D721Med (cell line): ENCODE measurements at places on chromosomes 3 and 15.

- DNase-seq = no peak
Observed at GRCh38 chr3:194984066-194984465, 286.9 kb downstream of the XXYLT1 start.

DNA sequence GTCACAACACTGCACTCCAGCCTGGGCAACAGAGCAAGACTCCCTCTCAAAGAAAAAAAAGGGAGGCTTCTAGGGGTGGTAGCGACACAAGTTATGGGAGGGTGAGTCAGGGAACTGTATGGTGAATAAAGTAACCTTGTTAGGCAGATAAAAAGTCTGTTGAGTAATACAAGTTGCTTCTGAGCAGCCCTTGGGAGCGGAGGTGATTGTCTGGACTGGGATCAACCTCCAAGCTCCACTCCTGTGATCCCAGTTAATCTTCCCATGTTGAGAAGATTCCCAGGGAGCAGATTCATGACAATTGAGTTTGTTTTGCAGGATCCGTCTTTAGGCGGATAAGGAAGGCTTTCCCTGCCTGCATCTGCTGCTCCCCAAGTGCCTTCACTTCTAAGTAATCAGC, 335.9 kb downstream of the THSD4 start:
- DNase-seq = no peak

- no peak for DNase-seq
Observed at GRCh38 chr15:31871166-31871886, 159.0 kb upstream of the CHRNA7 start.

GRCh38 chr15:58779554-58779953, 8.5 kb downstream of the MINDY2 start:
- DNase-seq = no peak

DNA sequence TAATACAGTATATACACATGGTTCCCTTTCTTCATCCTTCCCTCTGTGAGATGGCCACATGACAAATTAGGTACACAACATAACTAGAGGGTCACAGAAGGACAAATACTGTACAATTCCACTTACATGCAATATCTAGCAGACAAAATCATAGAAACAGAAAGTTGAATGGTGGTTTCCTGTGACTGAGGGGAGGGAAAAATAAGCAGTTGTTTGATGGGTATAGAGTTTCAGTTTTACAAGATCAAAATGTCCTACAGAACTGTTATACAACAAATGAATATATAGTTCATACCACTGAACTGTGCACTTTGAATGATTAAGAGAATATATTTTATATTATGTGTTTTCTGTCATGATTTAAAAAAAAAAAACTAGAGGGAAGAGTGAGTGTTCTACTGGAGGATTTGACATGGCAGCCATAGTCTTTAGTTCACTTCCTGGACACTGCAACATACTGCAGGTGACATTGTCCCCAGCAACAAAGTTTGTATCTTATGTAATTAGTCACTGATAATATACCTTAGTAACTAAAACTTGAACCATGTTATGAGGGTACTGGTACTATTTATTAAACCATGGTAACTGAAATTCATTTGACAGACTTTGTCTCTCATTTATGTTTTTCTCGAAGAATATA, 37.2 kb downstream of the CCDC54 start:
- DNase-seq = no peak

DNA sequence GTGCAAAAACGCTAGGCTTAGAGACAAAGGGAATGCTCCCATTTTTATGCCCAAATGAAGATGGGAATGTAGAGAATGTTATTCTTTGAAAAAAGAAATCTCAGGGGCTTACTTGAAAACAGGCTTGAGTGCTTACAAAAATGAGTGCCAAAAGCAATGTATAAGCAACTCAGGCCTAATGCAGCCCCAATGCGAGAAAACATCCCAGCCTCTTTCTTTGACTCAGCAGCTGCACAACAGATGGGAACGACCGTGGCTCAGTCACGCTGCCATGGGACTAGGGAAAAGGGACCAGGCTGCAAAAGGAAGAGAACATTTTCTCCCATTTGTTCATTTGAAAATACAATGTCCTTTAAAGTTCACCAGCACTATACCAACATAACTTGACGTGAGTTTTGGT, 246.4 kb upstream of the LRIG1 start:
- no peak for DNase-seq

GRCh38 chr15:62603742-62604141, 438.7 kb upstream of the C2CD4B start:
- DNase-seq = no peak
